ENCODE measurements at places on chromosomes 11 and 22.

DNA sequence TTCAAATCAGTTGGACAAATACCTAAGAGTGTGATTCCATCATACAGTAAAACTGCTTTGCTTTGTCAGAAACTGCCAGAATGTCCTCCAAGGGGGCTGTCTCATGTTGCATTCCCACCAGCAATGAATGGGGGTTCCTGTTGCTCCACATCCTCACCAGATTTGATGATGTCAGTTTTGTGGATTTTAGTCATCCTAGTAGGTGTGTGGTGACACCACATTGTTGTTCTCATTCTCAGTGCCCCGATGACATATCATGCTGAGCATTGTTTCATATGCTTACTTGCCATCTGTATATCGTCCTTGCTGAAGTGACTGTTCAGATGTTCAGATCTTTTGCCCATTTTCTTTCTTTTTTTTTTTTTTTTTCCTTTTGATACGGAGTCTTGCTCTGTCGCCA lies 37.0 kb downstream of the CDPF1 start:
- DNase-seq = peak; percentile 20

GRCh38 chr11:128508770-128509510 lies 78.4 kb downstream of the ETS1 start:
- no peak for DNase-seq

GRCh38 chr11:2655834-2656622 lies 43.8 kb downstream of the KCNQ1OT1 start:
- peak; percentile 72 for DNase-seq

DNA sequence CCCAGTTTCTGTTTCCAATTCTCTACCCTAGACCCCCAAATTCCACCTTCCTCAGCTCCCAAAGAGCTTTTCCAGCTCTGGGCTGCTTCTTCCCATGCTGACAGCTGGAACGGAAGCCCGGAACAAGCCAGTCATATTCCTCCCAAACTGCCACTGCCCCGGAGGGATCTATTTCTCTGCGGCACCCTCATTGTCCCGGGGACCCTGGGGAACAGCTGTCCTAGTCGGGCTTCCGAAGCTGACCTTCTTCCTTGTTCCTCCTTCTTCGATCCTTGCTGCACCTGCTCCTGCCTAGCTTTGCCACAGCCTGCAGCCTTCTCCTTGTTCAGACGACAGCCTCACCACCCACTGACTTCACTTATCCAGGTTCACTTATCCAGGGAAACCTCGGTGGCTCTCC lies 105.7 kb downstream of the TSPAN18 start:
- no peak for DNase-seq

GRCh38 chr22:30743257-30744020 lies 48.8 kb downstream of the OSBP2 start:
- no peak for DNase-seq

DNA sequence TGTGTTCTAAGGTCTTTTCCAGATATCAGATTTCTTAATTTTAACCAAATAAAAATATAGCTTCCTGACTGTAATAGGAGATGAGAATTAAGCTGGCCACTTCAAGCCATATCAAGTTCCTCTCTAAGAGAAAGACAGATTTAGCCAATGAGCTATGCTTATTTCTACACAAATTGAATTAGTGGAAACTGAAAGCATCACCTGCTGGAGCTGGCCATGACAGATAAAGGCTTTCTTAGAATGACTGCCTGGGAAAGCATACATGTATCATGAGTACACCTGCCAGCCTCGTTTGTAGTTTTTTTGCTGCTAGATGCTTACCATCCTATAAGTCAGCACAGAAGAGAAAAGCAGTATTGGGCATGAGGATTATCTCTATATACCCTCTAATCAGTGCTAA lies 53.5 kb upstream of the DBX1 start:
- DNase-seq = no peak

- DNase-seq = no peak
Measured at GRCh38 chr11:19735157-19735908, 22.7 kb downstream of the NAV2 start.

DNA sequence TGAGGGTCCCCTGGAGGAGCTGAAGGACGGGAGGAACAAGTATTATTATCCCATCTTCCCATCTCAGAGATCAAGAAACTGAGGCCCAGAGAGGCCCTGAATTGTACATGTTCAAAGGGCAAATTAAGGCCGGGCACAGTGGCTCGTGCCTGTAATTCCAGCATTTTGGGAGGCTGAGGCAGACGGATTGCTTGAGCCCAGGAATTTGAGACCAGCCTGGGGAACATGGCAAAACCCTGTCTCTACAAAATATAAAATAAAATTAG lies 8.1 kb downstream of the PLA2G6 start:
- DNase-seq = no peak

- no peak for DNase-seq
Measured at GRCh38 chr11:117752071-117752470, 44.9 kb downstream of the DSCAML1 start.

GRCh38 chr11:73854680-73855079 lies 22.0 kb downstream of the COA4 start:
- no peak for DNase-seq

DNA sequence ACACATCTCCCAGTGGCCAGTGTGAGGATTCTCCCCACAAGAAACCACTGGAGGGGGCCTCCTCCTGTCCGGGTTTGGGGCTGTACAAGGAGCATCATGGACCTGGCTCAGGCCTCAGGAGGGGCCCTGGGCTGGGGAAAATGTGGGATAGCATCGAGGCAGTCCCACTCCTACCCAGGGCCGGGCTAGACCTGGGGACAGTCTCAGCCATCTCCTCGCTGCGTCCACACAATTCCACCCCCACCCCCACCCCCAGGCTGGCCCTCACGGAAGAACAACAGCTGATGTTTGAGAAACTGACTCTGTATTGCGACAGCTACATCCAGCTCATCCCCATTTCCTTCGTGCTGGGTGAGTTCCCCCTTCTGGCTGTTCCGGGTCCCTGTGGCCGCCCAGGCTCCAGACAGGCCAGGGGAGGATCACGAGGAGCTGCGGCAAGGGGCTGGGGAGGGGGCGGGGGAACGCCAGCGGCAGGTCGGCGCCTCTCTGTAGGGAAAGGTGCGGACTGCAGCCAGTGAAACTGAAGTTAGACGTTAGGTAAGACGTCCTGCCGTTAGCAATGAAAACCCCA lies 4.8 kb downstream of the BEST1 start:
- no peak for DNase-seq

DNA sequence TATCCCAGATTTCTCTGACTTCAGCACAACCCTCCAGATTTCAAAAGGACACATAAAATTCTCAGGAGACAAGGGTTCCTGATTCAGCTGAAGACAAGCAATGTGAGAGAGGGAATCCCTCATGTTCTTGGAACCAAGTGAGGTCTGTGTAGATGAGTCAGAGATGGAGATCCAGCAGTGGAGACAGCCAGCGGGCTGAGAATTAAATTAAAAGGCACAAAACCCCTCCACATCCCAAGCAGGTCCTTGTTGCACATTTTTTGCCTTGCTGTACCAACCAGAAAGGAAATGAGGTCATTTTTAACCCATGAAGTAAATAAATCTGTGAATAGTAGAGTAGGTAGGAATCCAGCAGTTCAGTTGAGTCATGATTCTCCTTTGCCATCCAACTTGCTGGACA lies 9.7 kb downstream of the MTNR1B start:
- peak; percentile 97 for DNase-seq

DNA sequence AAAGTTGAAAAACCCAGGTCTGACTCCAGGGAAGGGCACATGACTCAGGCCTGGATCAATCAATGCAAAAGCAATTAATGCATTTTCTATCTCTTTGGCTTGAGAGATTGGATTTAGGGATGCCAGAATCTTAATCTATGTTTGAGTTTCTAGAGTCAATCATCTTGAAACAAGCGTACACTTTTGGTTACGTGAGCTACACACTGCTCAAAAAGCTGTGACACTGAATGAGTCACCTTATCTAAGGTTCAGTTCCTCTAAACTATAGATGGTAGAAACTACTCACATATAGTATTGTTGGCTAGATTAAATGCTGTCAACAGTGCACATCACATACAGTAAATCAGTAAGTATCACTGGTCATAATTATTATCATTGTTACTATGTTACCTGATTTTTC lies 24.2 kb downstream of the MRE11 start:
- no peak for DNase-seq

GRCh38 chr11:34379079-34379478 lies 21.3 kb upstream of the ABTB2 start:
- peak; percentile 67 for DNase-seq

- DNase-seq = no peak
Measured at GRCh38 chr11:8204025-8204424, 35.2 kb upstream of the RIC3 start.

DNA sequence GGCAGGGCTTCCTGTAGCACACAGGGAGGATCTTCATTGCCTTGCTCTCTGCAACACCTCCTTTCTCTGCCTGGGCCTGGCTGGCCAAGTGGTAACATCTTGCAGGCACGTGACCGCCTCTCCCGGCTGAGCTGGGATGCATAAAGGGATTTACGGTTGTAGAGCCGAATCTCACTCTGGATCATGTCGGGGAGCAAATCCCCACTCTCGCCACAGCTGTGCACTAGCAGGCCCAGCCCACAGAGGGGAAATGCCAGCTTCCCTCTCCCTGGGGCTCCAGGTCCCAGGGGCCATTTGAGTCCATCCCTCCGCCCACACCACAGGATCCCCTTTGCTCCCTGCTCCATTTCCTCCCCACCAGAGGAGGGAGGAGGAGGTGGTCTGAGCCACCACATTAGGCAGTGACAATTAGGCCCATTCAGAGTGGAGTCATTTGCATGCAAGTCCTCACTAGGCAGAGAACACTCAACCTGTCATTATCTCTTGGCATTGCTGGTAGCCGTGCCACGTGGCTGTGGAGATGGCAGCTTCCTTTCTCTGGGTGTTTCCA lies 196.7 kb downstream of the DSCAML1 start:
- no peak for DNase-seq

DNA sequence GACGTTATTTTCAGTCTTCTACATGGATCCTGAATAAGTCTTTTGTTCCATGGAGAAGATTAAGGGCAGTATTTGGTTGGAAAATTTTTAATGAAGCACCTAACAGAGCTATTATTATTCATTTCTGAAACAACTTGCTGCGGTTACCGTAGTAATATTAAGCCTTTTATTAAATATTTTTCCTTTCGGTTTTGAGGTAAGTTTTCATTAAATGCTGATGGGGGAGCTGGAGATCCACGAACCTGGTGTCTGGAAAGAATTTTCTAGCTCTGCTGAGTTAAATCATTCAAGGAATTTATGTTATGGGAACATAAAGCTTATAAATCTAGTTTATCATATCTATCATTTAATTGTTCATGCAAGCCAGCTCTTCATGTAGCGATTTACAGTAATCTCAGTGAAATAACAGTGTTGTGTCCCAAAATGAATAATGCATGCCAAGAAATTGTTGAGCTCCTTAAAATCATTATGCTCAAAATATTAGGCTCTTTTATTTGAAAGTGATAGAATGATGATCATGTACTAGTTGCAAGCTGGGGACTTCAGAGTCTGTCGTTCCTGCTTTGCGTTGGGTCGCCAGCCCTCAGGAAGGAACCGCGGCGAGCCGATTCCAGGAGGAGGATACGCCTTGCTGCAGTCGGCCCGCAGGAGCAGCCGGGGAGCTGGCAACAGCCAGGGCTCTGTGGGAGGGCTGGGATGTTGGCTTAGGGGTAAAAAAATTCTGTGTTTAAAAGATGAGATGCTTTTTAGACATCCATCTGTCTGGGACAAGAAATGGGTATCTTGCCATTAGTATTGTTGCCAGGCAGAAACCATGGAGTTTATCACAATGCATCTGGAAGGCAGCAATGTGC lies 83.1 kb downstream of the TBC1D22A start:
- DNase-seq = no peak

- peak; percentile 95 for DNase-seq
Measured at GRCh38 chr11:128039140-128040021, 548.0 kb downstream of the ETS1 start.

GRCh38 chr11:61367406-61367805 lies 5.2 kb downstream of the TMEM138 start:
- no peak for DNase-seq

All from HT1080 (cell line).